ENCODE measurements at places on chromosomes 16 and 17. TPM values are rescaled to one million over a fixed set of nuclear protein-coding genes. Genes with fewer than 3 reads are reported as not detected.

Gene IL34
- 1.0 TPM for total RNA-seq

Gene METTL23
- 34.5 TPM for total RNA-seq

Gene DNAJA2
- total RNA-seq = 95.0 TPM

Gene P2RX5
- total RNA-seq = 1.4 TPM

Gene PRSS33
- not detected for total RNA-seq

Gene NEUROD2
- total RNA-seq = not detected

Gene KRT31
- total RNA-seq = 0.34 TPM

Gene ST6GALNAC1
- 9.3 TPM for total RNA-seq

Gene CES5A
- not detected for total RNA-seq

Gene ZSCAN10
- not detected for total RNA-seq

Gene CDC6
- total RNA-seq = 1.4 TPM

Gene BHLHA9
- not detected for total RNA-seq

Gene KRTAP4-9
- not detected for total RNA-seq

Gene CSH1
- total RNA-seq = not detected

Gene HAGHL
- total RNA-seq = 18.4 TPM

Gene NPIPA8
- not detected for total RNA-seq

Gene NOL3
- total RNA-seq = 22.5 TPM

Gene CCL18
- not detected for total RNA-seq

Gene CDRT15
- not detected for total RNA-seq

Gene SPATA32
- not detected for total RNA-seq

Gene PRSS21
- 3.8 TPM for total RNA-seq

Gene ASIC2
- not detected for total RNA-seq

Gene DUS1L
- 133 TPM for total RNA-seq

Gene GGT6
- 4.4 TPM for total RNA-seq

Gene KREMEN2
- 3.8 TPM for total RNA-seq

Gene HCRT
- total RNA-seq = not detected

Gene GUCY2D
- total RNA-seq = 0.28 TPM

Gene NPIPA5
- 2.1 TPM for total RNA-seq

Gene HBA2
- total RNA-seq = not detected

Gene NOTUM
- total RNA-seq = not detected

Gene BRICD5
- total RNA-seq = 2.1 TPM

Gene BOLA2B
- total RNA-seq = 32.4 TPM

Gene LGALS9
- total RNA-seq = 0.34 TPM

Gene SLC52A1
- 0.50 TPM for total RNA-seq

Gene ABCC11
- 0.34 TPM for total RNA-seq

Gene OR2C1
- not detected for total RNA-seq

Gene CD300LB
- total RNA-seq = not detected

Gene TBC1D3C
- not detected for total RNA-seq

Gene KRTAP9-4
- not detected for total RNA-seq

Gene TPSG1
- total RNA-seq = not detected

Gene NOG
- under 0.01 TPM for total RNA-seq

Gene KDM6B
- total RNA-seq = 5.5 TPM

Gene KRT40
- total RNA-seq = not detected

Gene NPTX1
- total RNA-seq = under 0.01 TPM

Gene ASPA
- not detected for total RNA-seq

Gene PRRT2
- total RNA-seq = not detected

Gene ITGB3
- 0.34 TPM for total RNA-seq

Gene TBC1D3B
- total RNA-seq = 3.2 TPM

Gene CBLN1
- not detected for total RNA-seq

Gene SOX9
- total RNA-seq = 4.4 TPM

Gene CA4
- total RNA-seq = not detected

Gene FGF11
- 19.1 TPM for total RNA-seq

Gene ZNF785
- total RNA-seq = 4.1 TPM

Gene ZP2
- total RNA-seq = not detected

Measured in nasal cavity respiratory epithelium epithelial cell of viscerocranial mucosa (primary cell).